ENCODE measurements at places on chromosomes 12 and 14.

DNA sequence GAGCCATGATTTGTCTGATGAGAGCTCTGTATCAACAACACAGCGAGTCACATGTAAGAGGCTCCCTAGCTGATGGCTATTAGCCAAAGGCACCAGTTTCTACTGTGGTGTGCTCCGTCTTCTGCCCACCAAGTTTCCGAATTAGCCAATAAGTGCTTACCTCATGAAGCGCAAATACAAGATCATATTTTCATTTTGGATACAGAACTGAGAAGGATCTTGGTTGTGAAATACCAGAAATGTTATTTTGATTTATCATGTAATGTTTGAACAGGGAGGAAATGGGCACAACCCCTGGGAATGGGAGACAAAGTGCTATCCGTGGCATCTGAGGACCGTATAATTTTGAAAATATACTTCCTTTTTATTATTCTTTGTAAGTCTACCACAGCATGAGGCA, 234.3 kb downstream of the DACT1 start:
- peak; percentile 88 for DNase-seq

DNA sequence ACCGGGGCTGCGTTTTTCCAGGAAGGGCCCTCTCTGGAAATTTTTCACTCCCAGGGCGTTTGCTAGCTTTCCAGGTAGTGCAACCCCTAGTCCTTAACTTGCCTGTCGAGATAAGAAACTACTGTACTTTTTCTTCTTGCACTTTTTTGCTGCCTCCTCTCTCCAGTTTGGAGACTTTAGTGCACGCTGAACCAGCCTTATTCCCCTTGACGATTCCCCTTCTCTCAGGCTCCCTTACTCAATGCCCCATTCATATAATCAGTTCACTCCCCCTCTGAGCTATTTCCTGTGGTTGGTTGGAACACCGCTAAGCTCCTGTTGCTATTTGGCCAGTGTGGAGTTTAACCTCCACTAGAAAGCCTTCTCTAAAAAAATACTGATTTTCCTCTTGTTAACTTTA, 682 bp downstream of the CREBL2 start:
- peak; percentile 55 for DNase-seq

GRCh38 chr14:24605435-24606190, 3.9 kb downstream of the GZMH start:
- DNase-seq = no peak

- no peak for DNase-seq
Measured at GRCh38 chr14:70916799-70917198, 9.5 kb downstream of the PCNX1 start.

DNA sequence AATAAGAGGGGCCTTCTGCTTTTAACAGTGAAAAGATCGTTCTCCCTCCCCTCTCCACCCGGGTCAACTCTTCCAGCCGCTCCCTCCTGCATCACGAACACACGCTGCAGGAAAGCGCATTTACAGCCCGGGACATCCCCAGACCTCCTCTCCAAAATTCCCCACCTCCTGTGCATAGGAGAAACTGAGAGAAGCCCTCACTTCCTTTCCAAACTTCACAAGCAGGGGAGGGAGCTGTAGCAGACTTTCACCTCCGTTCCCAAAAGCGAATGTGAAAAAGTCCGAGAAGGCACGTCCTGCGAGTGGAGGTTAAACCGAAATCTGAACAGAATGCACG, 513 bp downstream of the BCAT1 start:
- DNase-seq = peak; percentile 50

- DNase-seq = no peak
Measured at GRCh38 chr12:123153906-123154305, 3.0 kb upstream of the PITPNM2 start.
